Esophagus muscularis mucosa (tissue), 4 donors: ENCODE measurements at places on chromosomes 16 and 17. TPM values are rescaled to one million over a fixed set of nuclear protein-coding genes. Genes with fewer than 3 reads are reported as not detected.
A peak's percentile ranks its signal among the peaks of the same experiment; 100 is the strongest.

DNA sequence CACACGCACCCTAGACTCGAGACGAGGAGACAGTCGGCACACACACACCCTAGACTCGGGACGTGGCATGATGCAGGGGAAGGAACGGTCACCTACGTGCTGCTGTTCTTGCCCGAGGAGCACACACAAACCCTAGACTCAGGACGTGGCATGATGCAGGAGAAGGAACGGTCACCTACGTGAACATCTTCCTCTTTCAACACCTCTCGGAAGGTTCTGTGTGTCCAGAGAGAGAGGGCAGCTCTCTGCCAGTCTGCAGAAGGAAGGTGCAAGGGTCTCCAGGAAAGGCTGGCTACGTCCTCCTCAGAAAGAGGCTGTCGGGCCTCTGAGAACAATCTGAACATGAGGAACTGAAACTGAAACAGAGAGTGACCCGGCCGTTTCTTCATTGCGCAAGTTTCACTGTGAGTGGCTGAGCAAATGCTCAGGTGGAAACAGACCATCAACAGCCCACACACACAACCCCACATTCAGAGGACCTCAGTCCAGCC, 43.4 kb downstream of the ZNF276 start:
- no peak overlapping the region for H3K4me3 ChIP-seq
- DNase-seq: peak; percentile 93
- no peaks in the 10 kb centered on the region for H3K27me3 ChIP-seq
- no peak overlapping the region for H3K27ac ChIP-seq
- no peaks in the 10 kb centered on the region for H3K4me1 ChIP-seq
- H3K36me3 ChIP-seq: no peaks in the 10 kb centered on the region

- H3K36me3 ChIP-seq: no peaks in the 10 kb centered on the region
- no peaks in the 10 kb centered on the region for H3K27me3 ChIP-seq
- H3K4me1 ChIP-seq: peaks cover 51% of the 10 kb centered on the region
- no peak overlapping the region for H3K27ac ChIP-seq
- no peak for DNase-seq
- no peak overlapping the region for H3K4me3 ChIP-seq
Observed at GRCh38 chr17:38416840-38417209, 11.4 kb upstream of the ARHGAP23 start.

DNA sequence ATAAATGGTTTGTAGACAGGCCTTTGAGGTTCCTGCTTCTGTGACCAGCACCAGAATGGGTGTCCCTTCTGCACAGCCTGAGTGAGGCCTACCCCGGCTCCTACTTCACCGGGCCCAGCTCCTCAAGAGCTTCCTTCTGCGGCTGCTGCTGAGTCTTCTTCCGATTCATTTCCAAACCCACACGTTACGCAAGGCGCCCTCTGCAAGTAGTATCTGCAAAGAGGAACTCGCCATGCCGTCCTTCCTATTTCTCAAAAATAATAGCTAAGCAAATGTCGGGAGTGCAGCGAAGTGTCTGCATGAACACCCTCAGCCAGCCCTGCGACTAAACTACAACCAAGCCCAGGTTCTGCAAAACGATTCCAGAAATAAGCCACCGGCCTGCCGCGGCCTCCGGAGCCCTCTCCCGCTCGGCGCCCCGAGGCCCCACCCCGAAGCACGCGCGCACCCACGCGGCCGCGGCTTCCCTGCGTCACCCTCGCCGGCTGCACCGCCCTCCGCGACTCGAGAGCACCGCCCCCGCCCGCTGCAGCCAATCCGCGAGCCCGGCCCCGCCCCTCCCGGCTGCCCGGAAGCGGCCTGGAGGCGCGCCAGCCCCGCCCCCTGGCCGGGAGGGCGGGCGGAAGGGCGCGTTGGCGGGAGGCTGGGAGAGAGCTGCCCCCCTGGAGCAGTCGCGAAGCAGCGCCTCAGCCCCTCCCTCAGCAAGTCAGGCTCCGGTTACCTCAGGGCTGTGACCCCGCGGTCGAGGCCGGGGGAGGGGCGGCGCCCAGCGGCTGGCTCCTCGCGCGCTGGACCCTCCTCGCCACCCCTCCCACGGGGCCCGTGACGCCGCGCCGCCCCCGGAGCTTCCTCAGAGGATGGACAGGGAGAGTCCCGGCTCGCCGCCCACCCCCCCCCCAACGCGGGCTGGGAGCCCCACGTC, 8.3 kb downstream of the MNT start:
- peaks cover 15% of the 10 kb centered on the region for H3K36me3 ChIP-seq
- H3K4me1 ChIP-seq: peaks cover 83% of the 10 kb centered on the region
- peak; percentile 99 for DNase-seq
- peak overlapping the region; percentile 81 for H3K4me3 ChIP-seq
- H3K27me3 ChIP-seq: no peaks in the 10 kb centered on the region

Gene PHOSPHO1
- 1.4 TPM for total RNA-seq

GRCh38 chr17:28773736-28774135, 29.9 kb downstream of the TRAF4 start:
- no peak for DNase-seq
- H3K27me3 ChIP-seq: no peaks in the 10 kb centered on the region
- peaks cover 12% of the 10 kb centered on the region for H3K4me1 ChIP-seq

Gene SDR42E1
- 0.66 TPM for total RNA-seq

Gene C16orf54
- total RNA-seq: 2.5 TPM

- no peaks in the 10 kb centered on the region for H3K27me3 ChIP-seq
- DNase-seq: no peak
- H3K36me3 ChIP-seq: no peaks in the 10 kb centered on the region
- peak overlapping the region; percentile 96 for H3K4me3 ChIP-seq
- H3K4me1 ChIP-seq: peaks cover 20% of the 10 kb centered on the region
Observed at GRCh38 chr16:84143784-84144199, 1.2 kb downstream of the HSDL1 start.

GRCh38 chr17:33955461-33955860, 299.6 kb upstream of the CCL2 start:
- H3K27ac ChIP-seq: no peak overlapping the region
- no peak for DNase-seq
- no peaks in the 10 kb centered on the region for H3K36me3 ChIP-seq
- no peak overlapping the region for H3K4me3 ChIP-seq
- H3K4me1 ChIP-seq: no peaks in the 10 kb centered on the region

Gene FNDC8
- not detected for total RNA-seq
